ENCODE measurements at places on chromosomes 2 and 18. TPM values are rescaled to one million over a fixed set of nuclear protein-coding genes. Genes with fewer than 3 reads are reported as not detected.

- DNase-seq: no peak
Observed at GRCh38 chr2:105769504-105769903, 24.8 kb downstream of the NCK2 start.

DNA sequence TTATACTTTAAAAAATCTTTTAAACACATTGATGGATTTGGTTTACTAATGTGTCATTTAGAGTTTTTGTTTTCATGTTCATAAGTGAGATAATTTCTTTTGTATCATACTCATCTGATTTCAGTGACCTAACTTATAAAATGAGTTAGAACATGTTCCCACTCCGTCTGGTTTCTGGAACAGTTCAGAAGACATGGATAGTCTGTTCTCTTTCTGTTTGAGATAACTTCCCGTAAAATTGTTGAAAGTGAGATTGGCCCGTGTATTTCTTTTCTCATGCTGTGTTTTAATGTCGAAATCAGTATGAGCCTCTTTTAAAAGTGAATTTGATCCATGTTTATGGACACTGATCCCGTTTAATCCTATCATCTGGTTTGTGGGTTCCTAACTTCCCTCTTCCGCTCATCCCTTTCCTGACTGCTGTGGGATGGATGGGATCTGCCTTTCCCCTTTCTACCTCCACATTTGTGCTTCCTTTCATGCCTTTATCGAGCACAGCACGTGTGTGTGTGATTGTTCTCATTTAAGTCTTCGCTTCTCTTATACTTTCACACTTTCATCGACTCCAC, 78.9 kb downstream of the COPS8 start:
- no peak for DNase-seq

DNA sequence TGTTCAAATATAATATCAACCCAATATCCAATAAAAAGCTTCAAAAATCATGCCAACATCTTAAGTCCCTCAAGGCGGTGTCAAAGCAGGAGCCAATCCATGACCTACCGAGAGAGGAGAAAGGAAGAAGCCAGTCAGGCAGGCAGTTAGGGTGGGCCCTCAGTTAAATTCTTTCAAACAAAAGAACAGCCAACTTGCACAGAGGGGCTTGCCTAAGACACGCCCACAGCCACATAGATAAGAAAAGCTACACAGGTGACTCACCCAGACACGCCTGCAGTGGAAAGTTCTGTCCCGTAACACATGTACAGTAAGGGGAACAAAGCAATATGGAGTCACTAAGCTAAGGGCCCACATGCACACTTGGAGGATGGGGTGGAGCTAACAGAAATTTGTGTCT, 61.3 kb downstream of the SP110 start:
- DNase-seq: no peak

GAREM1 gene
- 14.0 TPM for total RNA-seq

STRADB gene
- 25.1 TPM for total RNA-seq

MAP2 gene
- total RNA-seq: 11.5 TPM

GRCh38 chr2:144516411-144516980, 3.4 kb downstream of the ZEB2 start:
- no peak for DNase-seq

- no peak for DNase-seq
Observed at GRCh38 chr2:143000599-143000998, 123.1 kb downstream of the KYNU start.

- DNase-seq: no peak
Observed at GRCh38 chr18:49537232-49537896, 24.5 kb upstream of the LIPG start.

GRCh38 chr2:214504599-214505376, 93.9 kb downstream of the VWC2L start:
- DNase-seq: no peak

- no peak for DNase-seq
Observed at GRCh38 chr2:160006475-160006874, 55.9 kb downstream of the PLA2R1 start.

DNA sequence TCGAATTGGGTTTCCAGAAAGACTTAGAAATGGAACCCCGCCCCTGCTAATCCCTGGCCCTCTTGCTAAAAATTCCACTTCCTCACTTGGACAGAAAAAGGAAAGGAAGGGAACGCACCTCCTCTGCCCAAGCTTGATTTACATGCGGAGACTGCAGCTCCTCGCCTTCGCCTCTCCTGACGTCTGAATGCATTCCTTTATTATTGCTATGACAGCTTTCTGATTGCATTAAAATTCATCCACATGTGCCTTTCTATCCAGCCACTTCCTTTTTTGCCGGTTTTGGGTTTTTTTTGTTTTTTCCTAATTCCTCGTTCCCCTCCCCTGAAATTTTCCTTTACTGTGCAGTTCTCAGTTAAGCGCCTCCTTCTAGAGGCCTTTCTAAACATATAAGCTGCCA, 287.8 kb downstream of the CELF4 start:
- no peak for DNase-seq

DNA sequence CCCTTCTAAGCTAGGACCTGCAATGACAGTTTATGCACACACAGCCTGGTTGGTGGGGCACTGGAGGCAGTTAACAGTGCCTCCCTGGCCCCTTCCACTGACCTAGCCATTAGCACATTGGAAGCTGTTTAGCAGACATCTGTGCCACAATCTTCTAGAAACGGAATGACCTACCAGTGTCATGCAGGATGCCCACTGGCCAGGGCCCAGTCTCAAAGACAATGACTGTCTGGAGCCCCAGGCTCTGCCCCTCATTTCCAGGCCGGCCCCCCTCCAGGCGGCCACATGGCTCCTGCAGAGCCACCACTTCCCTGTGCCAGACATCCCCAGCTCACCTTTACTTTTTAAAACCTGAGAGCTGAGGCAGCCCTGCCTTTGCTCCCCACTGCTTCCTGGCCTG, 123.5 kb upstream of the CAPN13 start:
- no peak for DNase-seq

- DNase-seq: no peak
Observed at GRCh38 chr2:176098366-176099158, 1.0 kb upstream of the HOXD12 start.

- no peak for DNase-seq
Observed at GRCh38 chr2:212914392-212914791, 237.0 kb downstream of the IKZF2 start.

Data from tongue (tissue), 3 donors.